Fibroblast of mammary gland (primary cell): ENCODE measurements at places on chromosomes 16 and 17.

- DNase-seq, result peak; percentile 27
These were observed 32.7 kb downstream of the CDK5R1 start for GRCh38 chr17:32519228-32520103.

DNA sequence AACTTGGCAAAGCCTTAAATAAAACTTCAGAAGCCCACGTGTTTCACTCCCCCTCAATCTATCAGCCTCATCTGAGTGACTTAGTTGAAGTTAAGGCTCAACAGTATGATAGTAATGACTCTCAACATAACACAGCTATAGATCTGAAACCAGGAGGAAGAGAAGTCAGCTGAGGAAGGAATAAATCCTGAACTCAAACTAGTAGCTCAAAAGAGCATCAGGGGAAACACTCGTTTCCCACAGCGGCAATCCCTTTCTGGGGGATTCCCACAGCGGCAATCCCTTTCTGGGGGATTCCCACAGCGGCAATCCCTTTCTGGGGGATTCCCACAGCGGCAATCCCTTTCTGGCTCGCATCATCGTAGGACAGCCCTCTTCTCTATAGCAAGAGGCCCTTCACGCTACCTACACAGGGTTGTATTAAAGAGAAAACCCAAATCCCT is 56.8 kb downstream of the ZZEF1 start:
- DNase-seq, result no peak

- DNase-seq, result no peak
These were observed 137.3 kb upstream of the CES5A start for GRCh38 chr16:56012482-56012811.

- DNase-seq, result no peak
These were observed 5.5 kb upstream of the NCBP3 start for GRCh38 chr17:3851461-3852100.

- DNase-seq, result peak; percentile 18
These were observed 84.2 kb downstream of the ZFHX3 start for GRCh38 chr16:72963533-72964315.

GRCh38 chr16:81544700-81545271 is 100.2 kb downstream of the CMIP start:
- DNase-seq, result no peak

GRCh38 chr17:19381741-19382444 is 3.6 kb downstream of the MAPK7 start:
- DNase-seq, result no peak

- DNase-seq, result peak; percentile 95
These were observed 708.0 kb upstream of the SOX9 start for GRCh38 chr17:71412803-71413202.

GRCh38 chr16:11658896-11659708 is 9.2 kb upstream of the SNN start:
- peak; percentile 19 for DNase-seq

DNA sequence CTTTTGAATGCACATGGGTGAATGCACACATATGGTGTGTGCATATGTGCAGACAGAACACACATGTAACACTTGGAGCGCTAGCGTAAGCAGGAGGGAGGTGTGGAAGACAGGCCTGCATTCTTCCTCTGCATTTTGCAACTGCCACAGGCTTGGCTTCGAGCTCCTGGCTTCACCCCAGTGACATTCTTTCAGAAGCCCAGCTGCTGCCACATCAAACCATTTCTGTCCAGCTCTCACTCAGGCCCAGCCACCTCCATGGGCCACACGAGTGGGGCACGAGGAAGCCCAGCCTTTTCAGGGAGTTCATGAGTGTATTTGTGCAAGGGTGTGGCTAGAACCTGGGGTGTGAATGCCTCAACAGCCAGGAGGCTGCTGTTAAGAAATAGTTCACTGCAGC is 18.8 kb downstream of the LGALS3BP start:
- no peak for DNase-seq

GRCh38 chr16:49859125-49859811 is 3.4 kb upstream of the ZNF423 start:
- no peak for DNase-seq

- peak; percentile 38 for DNase-seq
These were observed 59.8 kb upstream of the ARL4D start for GRCh38 chr17:43338886-43339516.

DNA sequence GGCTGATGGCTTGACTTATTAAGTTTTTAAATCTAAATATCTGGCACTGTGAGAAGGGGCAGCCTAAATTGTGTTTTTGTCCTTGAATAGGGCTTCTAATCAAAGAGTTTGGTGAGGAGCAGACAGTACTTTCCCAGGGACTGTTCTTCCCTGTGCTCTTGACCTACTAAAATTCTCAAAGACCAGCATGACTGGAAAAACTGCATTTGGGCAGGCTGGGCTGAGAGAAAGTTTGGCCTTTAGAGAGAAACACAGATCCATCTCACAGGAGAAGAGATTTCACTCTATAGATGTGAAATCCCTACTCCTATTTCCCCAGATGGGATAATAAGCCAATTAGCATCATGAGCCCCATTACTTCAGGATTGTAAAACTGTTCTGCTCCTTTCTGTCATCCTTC is 7.3 kb downstream of the PCTP start:
- no peak for DNase-seq

GRCh38 chr16:68126395-68126794 is 41.2 kb downstream of the NFATC3 start:
- DNase-seq, result peak; percentile 22

- peak; percentile 72 for DNase-seq
These were observed 6.0 kb upstream of the RHBDL3 start for GRCh38 chr17:32259586-32259985.

GRCh38 chr16:19307587-19308241 is 22.2 kb downstream of the CLEC19A start:
- no peak for DNase-seq

DNA sequence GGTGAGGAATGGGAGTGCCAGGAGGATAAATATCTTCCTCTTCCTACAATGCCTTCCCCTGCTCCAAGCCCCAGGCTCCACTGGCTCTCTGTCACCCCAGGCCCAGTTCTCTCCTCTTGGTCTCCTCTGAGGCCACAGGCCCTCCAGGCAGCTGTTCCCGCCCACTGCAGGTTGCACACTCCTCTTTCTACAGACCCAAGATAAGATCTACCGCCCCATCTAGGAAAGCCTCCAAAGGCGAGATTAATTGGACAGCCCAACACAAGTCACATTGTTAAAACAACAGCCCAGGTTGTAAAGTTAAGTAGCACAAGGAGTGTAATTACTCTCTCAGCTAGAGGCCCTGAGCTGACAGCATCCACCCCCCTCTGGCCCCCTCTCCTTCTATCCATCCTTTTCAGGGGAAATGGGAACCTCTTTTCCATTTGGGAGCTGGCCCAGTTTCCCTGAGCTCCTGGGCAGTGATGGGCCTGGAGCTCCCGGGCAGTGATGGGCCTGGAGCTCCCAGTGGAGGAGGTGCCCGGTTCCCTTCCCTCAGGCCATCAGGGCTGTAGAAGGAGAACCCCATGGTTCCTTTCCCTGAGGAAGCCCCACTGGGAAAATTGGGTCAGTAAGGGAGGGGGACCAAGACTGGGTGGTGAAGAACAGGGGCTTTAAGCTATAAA is 7.3 kb downstream of the DLX4 start:
- no peak for DNase-seq

DNA sequence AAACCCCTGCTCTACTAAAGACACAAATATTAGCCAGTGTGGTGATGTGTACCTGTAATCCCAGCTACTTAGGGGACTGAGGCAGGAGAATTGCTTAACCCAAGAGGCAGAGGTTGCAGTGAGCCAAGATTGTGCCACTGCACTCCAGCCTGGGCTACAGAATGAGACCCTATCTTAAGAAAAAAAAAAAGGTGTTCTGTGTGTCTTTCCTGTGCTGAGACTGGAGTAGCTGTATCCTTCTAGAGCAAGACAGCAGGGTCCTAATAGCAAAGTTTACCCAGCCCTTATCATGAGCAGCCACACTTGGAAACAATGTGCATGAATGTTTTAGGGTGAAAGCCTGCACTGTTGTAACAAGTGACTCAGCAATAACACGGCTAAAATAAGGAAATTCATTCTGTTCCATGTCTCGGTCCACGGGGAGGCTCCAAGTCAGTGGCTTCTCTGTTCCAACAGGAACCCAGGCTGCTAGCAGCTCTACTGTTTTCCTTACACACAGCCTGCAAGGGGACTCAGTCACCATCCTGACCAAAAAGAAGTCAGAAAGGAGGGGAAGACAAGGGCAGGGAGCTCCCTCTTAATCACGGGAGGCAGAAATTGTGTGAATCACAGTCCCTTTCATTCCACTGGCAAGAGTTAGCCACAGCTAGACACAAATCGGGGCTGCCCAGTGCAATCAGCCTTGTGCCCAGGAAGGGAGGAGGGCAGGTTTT is 7.1 kb upstream of the SLC5A11 start:
- peak; percentile 63 for DNase-seq

DNA sequence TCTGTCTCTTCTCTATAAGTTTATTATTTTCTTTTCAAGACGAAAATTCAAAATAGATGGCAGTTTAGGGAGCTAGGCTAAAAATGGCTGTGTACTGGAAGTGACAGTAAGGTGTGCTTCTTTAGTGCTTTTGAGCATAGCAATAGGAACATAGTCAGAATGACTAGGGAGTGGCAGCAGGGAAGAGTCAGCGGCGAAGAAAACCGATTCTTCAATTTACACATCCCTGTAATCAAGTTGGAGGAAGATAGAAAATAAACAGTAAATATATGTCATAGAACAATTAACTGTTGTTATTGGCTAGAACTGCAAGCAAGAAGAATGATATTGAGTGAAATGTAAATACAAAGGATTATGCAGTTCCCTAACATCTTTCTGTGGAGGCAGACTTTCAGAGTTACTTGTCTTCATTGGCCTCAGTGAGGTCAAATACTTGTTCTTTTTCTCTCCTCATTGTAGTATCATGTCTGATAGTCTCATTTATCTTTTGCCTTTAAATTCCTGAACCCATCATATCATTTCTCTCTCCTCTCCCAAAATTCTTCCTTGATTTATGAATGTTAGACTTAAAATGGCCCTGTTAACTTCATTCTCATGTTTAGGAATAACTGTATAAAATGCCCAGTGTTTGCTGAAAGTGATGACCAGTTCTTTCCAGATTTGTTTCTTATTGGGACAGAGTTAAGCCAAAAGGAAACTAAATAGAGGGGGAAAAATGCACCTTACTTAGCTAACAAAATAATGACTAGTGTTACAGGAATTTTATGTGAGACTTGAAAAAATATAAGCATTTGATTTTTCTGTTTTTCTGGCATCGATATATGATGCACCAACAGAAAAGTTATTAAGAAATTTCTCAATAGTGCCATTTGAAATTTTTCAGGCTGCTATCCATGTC is 211.4 kb downstream of the BCAS3 start:
- no peak for DNase-seq

- DNase-seq, result no peak
These were observed 5.7 kb downstream of the ENO3 start for GRCh38 chr17:4956493-4957061.

- DNase-seq, result no peak
These were observed 3.0 kb downstream of the TNK1 start for GRCh38 chr17:7383742-7384488.

DNA sequence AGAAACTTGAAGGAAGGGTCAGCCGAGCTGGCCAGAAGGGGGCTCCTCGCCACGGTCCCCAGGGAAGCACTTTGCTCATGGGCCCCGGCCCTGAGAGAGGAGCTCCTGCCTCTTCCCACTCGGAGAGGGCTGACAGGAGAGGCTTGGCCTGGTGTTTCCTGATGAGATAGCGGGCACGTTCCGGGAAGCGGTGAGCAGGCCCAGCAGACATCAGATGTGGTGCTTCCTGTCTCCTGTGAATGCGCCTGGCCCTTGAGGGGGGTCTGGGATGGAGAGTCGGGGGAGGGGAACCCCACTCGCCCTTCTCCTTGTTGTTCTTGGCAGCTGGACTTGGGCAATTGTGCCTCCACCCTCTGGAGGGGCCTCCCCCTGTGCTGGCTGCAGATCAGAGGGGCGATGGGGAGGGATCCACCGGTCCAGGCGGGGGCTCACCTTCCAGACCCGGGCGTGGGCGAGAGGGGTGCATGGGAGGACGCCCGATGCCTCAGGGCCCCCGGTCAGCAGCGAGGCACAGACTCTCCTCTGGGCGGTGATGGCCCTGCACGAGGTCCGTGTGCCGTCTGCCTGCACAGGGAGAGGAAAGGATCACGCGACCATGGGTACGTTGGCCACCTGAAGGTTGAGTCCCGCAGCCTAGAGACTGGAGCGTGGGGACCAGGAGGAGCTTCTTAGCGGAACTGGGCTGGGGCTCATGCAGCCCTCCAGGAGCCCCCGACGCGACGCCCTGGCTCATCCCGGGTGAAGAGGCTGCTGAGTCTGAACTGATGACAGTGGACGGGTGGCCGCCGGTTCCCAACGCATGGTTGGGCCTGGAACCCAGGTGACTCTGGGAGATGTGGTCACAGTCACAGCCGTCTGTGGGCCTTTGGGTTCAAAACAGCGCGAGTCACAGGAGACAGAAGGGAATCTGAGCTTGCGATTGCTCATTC is 25.4 kb downstream of the METRNL start:
- DNase-seq, result no peak

GRCh38 chr17:4469552-4469951 is 29.1 kb upstream of the SPNS2 start:
- no peak for DNase-seq

- peak; percentile 22 for DNase-seq
These were observed 8.2 kb downstream of the UBE2O start for GRCh38 chr17:76444518-76445311.

DNA sequence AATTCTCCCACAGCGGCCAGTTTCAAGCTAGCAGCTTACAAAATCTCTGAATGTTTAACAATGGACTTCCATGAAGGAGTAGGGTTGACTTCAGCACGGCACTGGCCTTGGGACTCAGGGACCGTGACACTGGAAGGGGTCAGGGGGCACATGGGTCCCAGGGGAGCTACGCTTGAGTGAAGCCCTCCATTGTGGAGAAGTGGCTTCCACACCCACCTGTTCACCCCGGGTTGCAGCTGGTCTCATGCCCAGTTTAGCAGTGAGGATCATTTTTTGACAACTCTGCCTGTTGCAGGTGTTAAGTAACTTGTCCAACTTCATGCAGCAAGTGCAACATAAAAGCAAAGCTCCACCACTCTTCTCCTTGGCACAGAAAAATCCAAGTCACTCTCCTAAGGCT is 510.2 kb downstream of the CDH13 start:
- DNase-seq, result no peak

DNA sequence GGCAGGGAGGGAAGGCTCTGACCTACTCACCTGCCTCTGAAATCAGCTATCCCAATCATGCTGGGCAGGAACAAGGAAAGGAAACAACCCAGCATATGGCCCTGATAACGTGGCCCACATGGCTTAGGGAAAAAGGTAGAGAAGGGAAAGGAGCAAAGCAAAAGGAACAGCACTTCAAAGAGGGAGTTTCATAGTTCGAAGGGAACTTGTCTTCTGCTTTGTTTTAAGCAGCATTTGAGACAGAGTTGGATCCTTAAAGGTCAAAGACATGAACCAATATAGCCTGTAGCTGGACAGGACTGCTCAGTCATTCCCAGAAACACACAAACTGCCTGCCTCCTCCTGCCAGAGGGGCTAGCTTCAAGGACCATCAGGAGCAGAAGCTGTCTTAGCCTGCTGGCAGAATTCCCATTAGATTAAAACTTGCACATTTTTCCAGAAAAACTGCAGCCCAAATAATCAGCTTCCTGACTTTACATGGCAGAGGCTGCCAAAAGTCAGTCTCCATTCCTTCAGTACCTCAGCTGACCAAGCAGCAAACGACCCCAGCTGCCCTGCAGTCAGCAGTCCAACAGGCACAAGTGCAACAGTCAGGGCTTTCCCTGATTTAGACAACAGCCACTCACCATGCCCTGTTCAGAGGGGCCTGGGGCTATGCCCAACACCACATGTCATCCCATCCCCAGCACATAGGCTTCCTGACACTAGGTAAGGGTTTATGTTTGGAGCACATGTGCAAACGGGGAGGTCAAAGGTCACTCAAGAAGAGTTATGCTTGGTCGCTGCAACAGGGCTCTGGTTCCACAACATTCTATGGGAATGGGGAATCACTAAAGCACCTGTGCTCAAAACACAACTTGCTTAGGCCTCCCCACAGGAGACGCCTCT is 32.5 kb downstream of the RANBP10 start:
- DNase-seq, result no peak
